ENCODE measurements at places on chromosomes 1 and 21.

- DNase-seq: no peak
Observed at GRCh38 chr1:11711490-11711889, 20.0 kb downstream of the DRAXIN start.

DNA sequence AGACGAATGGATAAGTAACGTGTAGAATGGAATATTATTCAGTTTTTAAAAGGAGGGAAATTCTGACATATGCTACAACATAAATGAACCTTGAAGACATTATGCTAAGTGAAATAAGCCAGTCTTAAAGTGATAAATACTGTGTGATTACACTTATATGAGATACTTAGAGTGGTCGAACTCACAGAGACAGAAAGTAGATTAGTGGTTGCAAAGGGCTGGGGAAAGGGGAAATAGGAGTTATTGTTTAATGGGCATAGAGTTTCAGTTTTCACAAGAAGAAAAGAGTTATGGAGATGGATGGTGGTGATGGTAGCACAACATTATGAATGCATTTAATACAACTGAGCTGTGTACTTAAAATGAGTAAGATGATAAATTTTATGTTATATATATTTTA is 14.7 kb upstream of the AHCYL1 start:
- DNase-seq: no peak

- DNase-seq: no peak
Observed at GRCh38 chr1:230215031-230215430, 148.0 kb downstream of the GALNT2 start.

DNA sequence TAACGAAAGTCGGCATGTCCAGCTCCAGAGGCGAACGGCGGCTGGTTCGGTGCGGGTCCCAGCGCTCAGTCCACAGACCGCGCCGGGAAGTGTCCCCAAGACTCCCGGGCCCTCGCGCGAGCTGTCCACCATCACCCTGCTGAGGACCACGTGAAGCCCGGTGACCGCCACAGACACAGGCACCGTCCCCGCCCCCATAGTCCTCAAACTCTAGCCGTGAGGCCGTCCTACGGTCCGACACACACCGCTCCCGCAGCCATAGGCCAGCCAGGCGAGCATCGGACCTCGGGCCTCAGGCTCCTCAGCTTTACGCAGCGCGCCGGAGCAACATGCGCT is 535 bp downstream of the SETD4 start:
- DNase-seq: no peak

- DNase-seq: no peak
Observed at GRCh38 chr1:53411541-53412152, 47.6 kb upstream of the DMRTB1 start.

All from retina (tissue), 1 donor.